ENCODE measurements at places on chromosomes 7 and 10. TPM values are rescaled to one million over a fixed set of nuclear protein-coding genes. Genes with fewer than 3 reads are reported as not detected.

GBX1 gene
- not detected for total RNA-seq

TMEM243 gene
- 37.2 TPM for total RNA-seq

GRM8 gene
- under 0.01 TPM for total RNA-seq

FKBP6 gene
- total RNA-seq, result not detected

GPR26 gene
- total RNA-seq, result not detected
